CD4-positive, alpha-beta T cell treated with Interleukin-12 subunit alpha and Interleukin-12 subunit beta, for 1 hour (primary cell): ENCODE measurements at places on chromosomes 3 and 15.
A peak's percentile ranks its signal among the peaks of the same experiment; 100 is the strongest.

GRCh38 chr15:32778391-32779176, 60.8 kb downstream of the GREM1 start:
- DNase-seq, result no peak

DNA sequence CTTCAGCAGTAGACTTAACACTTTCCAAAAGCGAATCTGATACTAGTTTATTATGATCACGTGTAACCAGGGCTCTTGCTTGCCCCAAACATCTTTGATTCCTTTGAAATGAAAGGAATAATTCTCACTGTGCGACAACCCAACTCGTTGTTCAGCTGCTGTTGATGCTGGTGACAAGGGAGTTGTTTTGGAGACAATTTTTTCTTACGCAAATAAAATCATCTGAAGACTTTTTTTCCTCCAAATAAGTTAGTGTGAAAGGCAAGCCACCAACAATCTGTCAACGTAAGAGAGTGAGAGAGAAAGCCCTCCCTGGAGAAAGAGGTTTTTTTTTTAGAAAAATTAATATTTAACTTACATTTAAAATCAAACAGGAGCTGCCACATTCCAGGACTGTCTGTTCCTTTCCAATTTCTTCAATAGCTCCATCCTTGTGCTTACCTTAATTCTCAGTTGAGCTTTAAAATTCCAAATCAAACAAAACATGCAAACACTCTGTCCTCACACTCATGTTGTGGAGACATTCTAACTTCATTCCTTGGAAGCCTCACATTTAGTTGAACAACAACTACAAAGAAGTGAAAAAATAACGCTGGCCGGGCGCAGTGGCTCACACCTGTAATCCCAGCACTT, 4.9 kb upstream of the P3H2 start:
- no peak for DNase-seq

- DNase-seq, result peak; percentile 9
These were observed 26.9 kb upstream of the GOLGA8B start for GRCh38 chr15:34610354-34610753.

- no peak for DNase-seq
These were observed 155.1 kb upstream of the FRMD4B start for GRCh38 chr3:69540706-69541581.

DNA sequence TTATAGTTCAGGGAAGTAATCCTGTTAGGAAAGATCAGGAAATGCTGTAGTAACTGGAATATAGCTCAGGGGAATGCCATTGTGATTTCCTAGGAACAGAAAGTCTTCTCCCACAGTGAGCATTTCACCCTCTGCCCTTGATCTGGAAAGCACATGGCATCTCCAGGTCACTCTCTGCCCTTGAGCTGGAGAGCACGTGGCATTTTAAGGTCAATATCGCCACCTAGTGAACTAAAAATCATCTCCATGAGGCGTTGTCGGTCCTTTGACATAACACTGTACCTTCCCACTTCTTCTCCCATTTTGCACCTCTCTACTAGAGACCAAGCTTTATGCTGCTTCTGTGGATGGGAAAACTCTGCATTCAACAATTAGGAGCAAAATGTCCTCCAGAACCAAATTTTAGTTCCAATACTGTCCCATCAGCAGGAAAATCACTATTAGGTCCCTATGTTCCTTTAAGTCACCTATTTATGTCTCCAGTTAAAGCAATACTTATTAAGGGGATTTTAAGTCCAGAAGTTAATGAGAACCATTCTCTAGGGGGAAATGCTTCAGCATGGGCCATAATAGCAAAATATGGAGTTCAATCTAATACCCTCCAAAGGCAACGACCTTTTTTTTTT, 54.7 kb upstream of the GK5 start:
- peak; percentile 76 for DNase-seq

- DNase-seq, result no peak
These were observed 143.2 kb upstream of the UMPS start for GRCh38 chr3:124587053-124587408.

DNA sequence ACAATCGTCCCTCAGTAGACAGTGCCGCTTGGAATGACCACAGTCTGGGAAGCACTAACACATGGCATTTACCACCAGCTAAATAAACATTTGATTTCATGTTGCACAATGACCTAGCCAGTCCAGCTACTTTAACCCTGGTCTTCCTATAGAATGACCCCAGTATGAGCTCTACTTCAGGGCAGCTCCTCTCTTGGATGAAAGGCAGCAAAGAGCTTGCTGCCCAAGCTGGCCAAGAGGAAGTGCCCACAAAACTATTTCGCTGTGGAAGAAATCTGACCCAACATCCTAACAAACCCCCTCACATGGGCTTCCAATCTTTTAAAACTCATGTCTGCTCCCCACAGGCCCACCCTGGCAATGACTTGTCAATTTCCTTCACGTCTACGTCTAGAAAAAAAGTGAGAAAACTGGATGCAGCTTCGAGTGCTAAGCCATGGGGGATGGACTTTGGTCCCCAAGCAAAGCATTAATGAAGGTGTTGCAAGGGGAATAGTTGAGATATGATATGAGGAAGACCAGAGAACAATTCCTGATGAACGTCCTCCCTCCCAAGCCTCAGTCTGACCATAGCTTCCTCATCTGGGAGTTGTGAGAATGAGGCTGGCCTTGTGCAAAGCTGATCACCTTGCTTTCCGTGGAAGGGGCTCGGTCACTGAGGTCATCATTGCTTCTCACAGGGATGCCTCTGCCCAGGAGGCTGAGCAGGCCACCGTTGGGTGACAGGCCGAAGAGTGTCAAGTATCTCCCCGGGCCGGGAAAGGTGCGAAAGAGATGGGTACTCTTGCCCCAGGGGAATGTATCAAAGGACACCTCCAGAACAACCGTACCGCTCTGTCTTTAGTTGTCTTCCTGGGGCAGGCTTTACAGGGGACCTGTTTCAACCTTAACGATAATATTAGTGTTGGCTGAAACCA, 964 bp downstream of the SLC25A20 start:
- no peak for DNase-seq

DNA sequence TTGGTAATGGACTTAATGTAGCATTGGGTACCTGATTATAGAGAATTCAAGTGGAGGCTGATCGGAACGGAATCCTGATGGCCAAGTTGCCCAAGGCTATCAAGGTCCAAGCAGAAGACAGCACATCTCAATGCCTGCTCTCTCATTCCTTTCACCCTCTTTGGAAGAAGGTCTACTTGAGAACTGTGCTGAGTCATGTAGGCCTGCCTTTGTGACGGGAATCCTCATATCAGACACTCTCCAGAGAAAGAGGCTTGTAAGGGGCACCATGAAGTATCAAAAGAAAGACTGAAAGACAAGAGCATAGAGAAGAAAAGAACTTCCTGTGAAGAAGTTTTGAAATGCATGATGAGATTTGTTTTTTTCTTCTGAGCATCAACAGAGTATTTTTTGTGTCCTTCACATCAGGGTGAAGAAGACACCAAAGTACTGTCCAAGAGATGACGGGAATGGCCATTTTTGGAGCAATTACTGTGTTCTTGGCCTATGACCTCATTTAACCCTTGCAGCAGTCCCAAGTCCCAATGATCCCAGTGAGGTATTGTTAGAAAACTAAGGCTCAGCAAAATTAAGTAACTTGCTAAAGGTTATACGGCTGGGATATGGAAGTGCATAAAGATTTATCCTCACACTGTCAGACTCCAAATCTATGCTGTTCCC, 13.2 kb upstream of the LARP6 start:
- DNase-seq, result no peak

GRCh38 chr3:195093731-195094130, 177.2 kb downstream of the XXYLT1 start:
- no peak for DNase-seq

DNA sequence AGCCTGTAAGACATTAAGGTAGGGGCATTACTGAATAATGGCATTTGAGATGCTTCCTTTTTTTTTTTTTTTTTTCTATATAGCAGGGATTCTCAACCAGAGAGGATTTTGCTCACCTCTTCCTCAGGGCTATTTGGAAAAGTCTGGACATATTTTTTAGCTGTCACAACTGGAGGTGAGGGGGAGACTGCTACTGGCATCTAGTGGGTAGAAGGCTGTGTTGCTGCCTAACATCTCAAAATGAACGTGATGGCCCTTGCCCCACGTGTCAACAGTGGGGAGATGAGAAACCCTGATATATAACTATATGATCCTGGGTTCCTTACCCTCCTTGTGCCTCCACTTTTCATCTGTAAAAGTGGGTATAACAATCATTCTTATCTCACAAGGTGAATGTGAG, 71.9 kb downstream of the CADPS start:
- no peak for DNase-seq

- DNase-seq, result no peak
These were observed 464.3 kb downstream of the EPHA3 start for GRCh38 chr3:89571707-89572106.

GRCh38 chr15:41043276-41043951, 72.7 kb downstream of the INO80 start:
- DNase-seq, result no peak

DNA sequence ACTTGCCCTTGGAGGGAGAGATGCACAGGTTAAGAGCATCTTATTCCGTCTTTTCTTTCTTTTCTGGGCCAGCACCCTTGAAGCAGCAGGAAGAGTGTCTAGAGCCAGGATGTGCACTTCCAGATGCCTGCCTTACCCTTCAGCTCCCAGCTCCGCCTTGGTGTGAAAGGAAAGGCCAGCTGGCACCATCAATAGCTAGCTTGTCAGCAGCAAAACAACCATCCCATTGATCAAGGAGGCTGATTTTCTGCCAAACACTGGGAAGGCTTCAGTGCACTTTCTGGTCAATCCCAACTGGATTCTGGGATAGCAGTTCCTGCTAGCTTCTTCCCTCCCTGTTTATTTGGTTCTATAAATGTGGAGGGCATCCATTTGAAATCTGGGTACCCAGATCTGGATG, 110.9 kb upstream of the GALNT15 start:
- no peak for DNase-seq

- DNase-seq, result no peak
These were observed 107.9 kb downstream of the ATG7 start for GRCh38 chr3:11379824-11380701.

DNA sequence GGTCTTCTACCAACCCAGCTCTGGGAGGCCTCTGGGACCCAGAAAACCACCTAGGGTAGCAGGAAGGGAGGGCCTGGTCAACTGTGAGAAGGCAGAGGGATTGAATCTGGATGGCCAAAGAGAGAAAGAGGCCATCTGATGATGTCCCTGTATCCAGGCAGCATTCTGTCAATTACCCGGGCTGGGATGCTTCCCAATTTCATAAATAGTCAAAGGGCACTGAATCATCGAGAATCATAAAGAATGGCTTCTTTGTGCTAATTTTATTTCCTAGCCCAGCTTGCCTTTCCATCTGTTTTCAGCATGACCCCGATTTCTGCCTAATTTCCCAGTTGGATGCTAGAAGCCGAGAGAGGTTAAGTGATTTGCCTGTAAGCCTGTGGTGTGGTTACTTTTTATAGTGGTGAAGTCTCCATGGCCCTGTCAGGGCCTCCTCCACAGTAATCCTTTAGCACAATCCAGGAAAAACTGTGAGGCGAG, 129.2 kb downstream of the FAM43A start:
- DNase-seq, result no peak

DNA sequence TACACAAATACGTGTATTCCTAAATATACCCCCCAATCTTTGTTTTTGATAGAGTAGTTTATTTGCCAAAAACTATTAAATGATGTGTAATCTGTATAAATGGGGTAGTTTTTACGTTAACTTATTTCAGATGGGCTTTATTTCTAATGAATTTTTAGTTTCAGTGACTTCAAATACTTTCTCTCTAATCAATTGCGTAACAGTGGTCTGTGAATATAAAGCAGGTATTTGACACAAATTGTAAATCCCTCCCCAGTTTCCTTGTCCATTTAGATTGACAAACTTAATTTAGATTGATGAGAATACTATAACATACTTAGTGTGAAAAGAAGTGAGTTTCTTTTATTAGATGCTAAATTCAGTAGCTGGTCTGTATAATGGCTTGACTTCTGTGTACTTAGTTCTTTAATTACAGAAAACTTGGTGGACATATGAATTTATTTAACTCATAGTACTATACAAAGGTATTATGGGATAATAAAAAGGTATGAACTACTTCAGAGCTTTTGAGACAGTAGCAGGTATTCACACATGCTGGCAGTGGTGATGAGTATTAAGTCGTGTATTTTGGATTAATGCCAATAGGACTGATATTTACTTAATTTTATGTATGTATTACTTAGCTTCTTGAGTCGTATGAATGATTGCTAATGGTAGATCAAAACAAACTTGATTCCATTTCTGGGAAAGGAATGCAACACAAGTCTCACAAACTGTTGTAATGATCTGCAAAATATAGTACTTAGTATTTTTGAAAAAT, 81.6 kb downstream of the STT3B start:
- DNase-seq, result no peak

GRCh38 chr3:88059380-88060170, 520 bp downstream of the ZNF654 start:
- DNase-seq, result no peak

GRCh38 chr15:77905301-77905920, 172.1 kb downstream of the TBC1D2B start:
- no peak for DNase-seq
